Stimulated activated CD8-positive, alpha-beta memory T cell treated with anti-CD3 and anti-CD28 coated beads, Interleukin-15, amount 100 ng/mL, for 24 hours (primary cell): ENCODE measurements at places on chromosomes 1 and 21.

DNA sequence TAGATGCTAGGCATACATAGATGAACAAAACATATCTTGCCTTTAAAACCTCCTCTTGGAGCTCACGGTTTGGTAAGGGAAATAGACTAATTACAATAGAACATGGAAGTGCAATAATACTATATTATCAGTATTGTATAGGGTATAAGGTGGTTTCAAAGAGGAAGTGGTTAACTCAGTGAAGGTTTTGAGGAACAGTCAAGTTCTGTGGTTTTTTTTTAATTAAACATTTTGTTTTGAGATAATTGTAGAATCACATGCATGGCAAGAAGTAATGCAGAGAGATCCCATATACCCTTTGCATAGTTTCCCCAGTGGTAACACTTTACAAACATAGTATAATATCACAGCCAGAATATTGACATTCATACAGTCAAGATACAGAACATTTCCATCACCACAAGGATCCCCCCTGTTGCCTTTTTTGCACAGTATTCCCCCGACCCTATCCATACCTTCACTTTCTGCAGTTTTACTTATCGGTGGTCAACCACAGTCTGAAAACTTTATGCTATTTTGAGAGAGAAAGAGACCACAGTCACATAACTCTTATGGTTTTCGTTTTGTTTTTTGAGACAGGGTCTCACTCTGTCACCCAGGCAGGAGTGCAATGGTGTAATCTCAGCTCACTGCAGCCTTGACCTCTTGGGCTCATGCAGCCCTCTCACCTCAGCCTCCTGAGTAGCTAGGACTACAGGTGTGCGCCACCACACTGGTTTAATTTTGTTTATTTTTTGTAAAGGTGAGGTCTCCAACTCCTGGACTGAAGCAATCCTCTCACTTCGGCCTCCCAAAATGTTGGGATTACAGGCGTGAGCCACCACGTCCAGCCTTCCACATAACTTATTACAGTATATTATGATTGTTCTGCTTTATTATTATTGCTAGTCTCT, 60.5 kb upstream of the KIAA1614 start:
- no peak for DNase-seq

- no peak for DNase-seq
Measured at GRCh38 chr1:118012515-118013124, 83.1 kb downstream of the WDR3 start.

DNA sequence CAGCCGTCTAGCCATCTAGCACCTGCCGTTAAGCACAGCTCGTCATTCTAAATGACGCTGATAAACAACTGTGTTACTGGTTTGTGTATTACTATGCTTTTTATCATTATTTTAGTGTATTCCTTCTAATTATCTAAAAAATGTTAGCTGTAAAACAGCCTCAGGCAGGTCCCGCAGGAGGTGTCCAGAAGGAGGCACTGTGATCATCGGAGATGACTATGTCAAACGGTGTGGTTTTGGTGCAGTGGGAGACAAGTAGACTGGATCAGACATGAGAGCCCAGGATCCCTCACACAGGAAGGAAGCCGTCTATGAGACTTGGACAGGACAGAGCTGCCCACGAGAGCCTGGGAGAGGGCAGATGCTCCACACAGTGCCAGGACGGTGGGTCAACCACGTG, 55.3 kb upstream of the COL6A1 start:
- no peak for DNase-seq

- DNase-seq, result no peak
Measured at GRCh38 chr1:111887385-111887784, 102.1 kb downstream of the KCND3 start.

GRCh38 chr1:32111789-32112188, 3.9 kb downstream of the KPNA6 start:
- DNase-seq, result no peak

DNA sequence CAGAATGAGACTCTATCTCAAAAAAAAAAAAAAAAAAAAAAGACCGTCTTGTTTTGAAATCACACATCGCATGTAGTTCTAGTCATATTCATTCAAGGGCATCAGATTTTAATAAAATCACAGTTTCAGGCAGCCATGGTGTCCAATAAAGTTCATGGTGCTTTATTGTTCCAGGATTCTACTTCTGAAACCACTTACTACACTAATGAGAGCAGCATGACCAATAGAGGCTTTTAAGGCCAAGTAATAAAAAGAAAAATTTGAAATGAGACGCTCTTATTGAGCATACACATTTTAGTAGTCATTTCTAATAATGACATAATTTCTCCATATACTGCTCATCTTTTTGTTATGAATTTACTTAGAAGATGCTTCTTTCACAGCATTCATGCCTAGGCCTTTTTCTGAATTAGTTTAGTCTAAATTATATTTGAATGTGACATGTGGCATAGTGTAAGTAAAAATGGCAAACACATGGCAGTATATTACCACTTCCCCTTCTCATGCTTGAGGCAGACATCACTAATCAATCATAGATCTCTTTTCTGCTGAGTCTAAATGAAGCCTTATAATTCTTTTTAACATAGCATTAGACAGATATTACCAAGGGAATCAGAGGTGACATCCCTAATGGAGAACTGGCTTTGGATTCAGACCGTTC, 18.5 kb downstream of the NTMT2 start:
- no peak for DNase-seq

- DNase-seq, result no peak
Measured at GRCh38 chr1:30770150-30770549, 12.6 kb upstream of the LAPTM5 start.

DNA sequence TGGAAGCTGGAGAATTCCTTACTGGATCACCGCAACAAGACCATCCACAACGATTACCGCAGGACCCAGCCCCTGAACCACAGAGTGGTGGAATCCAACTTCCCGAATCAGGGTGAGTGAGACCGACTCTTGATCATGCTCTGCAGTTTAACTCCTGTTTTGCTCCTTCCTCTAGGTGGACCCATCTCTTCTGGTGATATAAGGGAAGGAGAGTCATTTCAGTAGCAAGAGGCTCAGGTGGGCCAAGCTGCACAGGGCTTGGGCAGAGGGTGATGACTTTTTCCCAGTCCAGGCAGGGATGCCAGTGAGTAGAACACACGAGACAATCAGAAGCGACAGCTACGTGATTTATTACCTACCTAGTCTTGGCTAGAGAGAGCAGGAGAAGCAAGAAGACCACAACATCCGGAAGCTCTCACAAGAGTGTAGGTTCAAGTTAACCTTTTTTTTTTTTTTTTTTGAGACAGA, 25.2 kb downstream of the CA6 start:
- no peak for DNase-seq

DNA sequence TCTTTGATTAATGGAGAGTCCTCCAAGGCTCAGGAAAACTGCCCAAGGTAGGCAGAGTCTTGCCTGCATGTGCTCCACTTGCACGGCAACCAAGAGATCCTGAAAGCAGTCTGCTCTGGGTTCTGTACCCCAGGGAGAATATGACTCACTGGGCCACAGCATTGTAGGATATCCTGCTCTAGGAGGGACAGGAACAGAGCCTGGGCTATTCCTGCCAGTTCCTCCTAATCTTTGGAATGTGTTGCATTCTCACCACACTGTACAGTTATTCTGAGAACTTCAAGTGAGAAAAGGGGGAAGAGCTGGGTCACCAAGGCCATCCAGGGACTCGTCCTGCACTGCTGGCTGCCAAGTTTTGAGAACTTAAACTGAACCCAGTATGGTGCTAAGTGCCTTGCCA, 278.5 kb downstream of the MATN1 start:
- DNase-seq, result no peak

DNA sequence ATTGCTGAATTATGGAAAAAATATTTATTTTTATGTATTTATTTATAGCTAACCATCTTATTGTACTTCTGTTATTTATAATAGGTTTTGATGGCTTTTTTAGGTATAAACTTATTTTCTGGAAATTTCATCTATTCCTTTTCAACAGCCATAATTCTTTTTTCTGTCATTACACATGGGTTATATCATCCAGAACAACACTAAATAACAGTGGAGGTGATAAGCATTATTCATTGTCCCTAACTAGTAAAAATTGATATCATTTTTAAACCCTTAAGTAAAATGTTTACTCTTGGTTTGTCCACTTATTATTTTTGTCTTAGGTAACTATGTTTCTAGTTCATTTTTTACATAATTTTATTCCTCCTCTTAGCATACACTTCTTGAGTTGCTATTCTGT, 309.1 kb downstream of the USH2A start:
- DNase-seq, result no peak

DNA sequence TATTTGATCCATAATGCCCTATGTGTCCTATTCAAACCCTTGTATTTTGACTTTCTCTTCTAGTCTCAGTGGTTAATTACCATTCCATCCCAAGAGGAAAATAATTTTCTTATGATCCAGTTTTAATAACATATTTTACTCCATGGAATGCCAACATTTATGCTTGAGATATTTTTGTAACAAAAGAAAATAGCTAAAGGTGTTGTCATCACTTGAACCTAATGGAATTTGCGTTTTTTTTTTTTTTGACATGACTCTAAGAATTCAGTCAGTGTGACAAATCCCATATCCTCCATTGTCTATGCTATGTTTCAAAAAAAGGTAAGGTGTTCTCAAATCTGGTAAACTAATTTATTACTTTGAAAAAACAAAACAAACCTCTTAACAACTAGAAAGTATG, 324.1 kb upstream of the ADAMTS5 start:
- no peak for DNase-seq

DNA sequence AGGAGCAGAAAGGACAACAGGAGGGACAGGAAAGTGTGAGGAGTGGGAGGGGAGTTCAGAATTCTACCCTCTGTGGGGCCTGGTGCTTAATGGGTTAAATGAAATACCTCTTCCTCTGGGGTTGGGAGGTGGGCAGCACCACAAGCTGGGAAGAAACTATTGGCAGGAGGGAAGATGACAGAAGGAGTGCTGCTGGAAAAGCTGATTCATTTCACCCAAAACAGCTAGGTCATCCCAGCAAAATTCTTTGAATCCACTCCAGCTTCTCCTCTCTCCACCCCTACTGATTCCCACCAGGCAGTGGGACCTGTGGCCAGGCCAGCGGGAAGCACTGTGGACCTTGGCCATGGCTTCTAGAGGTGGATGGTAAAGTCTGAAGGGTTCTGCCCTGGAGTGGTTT, 12.8 kb downstream of the BCAN start:
- DNase-seq, result no peak

GRCh38 chr1:230270185-230270558, 156.0 kb downstream of the PGBD5 start:
- DNase-seq, result no peak

GRCh38 chr1:14968251-14968851, 185.2 kb upstream of the TMEM51 start:
- no peak for DNase-seq

GRCh38 chr1:157252473-157252872, 114.3 kb upstream of the ETV3 start:
- DNase-seq, result no peak

DNA sequence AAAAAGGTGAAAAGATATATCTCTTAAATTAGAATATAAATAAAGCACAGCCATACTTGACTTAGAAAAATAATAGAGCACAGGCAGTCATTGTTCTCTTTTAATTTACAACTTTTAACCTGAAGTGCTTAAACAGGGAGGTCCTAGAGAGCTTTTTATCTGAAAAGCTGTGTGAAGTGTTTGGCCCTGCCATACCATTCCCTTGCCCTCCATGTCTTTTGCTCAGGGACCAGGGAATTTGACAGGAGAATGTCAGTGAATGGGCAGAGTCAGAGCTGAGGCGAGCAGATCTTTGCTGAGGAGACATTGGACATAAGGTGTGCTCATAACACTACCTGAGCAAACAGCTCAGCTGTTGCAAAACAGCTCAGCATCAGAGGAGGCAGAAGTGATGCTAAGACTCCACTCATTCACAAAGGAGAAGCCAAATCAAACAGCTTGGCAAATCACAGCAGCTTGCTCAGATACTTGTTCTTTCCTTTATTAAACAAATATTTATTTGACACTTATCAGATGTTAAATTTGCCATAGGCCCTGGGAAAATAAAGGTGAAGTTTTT, 14.9 kb upstream of the MGST3 start:
- no peak for DNase-seq

DNA sequence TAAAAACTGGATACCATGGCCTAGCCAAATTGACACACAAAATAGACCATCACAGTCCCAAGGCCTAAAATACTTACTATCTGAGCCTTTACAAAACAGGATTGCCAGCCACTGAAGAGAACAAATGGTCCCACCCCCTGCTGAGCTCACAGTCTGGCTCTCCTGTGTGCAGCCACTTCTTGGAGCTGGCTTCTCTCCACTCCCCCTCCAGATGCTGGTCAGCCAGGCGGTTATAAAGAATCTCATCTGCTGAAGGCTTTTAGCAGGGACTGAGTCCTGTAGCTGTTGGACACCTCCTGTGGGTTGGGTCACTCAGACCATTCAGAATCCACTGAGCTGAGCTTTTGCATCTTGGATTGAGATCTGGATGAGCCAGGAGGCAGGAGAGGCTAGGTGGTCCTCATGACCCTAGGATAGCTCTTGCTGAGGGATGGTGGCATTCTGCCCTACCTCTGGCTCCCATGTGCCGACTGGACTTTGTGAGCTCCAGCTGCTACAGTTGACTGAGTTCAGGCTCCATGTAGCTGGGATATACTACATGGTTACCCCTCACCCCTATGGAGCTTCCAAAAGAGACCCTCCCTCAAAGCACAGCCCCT, 16.1 kb downstream of the OXCT2 start:
- DNase-seq, result no peak

- DNase-seq, result no peak
Measured at GRCh38 chr21:26637201-26637745, 64.2 kb upstream of the CYYR1 start.

GRCh38 chr1:89762386-89762778, 58.5 kb upstream of the LRRC8D start:
- DNase-seq, result no peak

DNA sequence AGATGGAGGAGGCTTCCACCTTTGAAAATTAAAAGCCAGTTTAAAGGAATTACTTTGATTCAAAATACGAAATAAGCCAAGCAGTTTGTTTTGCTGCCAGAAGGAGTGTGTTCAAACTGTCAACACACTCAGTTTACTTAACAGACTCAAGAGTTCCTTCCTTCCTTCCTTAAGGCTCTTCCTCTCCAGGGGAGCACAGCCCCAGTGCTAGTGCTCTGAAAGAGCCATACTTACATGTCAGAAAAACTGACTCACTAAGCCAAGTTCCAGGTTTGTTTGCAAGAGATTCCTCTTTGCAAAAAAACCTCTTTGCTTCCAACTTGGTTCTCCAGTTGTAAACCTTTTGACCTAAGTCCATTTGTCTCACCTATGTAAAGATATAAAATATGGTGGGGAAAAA, 14.3 kb downstream of the SETD4 start:
- DNase-seq, result no peak

GRCh38 chr1:200925831-200926230, 31.1 kb downstream of the INAVA start:
- DNase-seq, result no peak

GRCh38 chr1:63277195-63278192, 44.9 kb upstream of the FOXD3 start:
- DNase-seq, result no peak

DNA sequence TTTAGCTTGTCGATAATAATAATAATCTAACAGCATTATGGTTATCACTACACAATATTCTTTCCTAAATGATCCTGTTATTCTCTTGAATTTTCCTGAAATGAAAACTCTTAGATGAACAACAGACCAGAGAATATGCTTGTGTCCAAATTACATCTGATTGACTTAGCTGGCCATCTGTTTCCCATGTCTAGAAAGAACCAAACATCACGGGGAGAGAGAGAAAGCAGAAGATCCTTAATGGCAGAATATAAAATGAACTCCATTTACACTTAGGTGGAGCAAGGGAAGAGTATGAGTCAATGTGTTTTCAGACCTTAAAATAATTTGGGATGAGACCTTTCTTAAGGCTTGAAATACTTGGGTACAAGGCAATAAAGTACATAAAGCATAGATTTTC, 162.2 kb downstream of the DSCAM start:
- no peak for DNase-seq
